ENCODE measurements at places on chromosomes 1 and 21. TPM values are rescaled to one million over a fixed set of nuclear protein-coding genes. Genes with fewer than 3 reads are reported as not detected.

- DNase-seq: no peak
These were observed 50.6 kb upstream of the MRPS6 start for GRCh38 chr21:34022627-34023335.

The RIPK4 gene
- polyA plus RNA-seq: 7.0 TPM

DNA sequence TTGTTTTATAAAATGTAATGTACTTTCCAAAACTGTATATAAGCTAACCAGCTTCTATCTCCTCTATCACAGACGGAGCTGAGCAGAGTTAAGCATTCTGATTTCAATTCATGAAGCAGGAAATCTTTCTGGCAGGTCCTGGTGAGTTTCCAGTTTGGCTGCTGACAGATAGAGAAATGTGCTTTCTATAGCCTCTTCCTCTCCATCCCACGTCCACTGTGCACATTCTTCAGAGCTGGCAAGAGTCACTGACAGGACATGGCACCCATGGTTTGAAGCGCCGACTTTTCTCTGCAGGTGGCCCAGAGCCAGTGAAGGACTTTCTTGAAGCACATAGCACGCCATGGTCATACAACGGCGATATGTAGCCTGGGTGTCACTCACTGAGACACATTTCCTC is 52.3 kb upstream of the POU2F1 start:
- no peak for DNase-seq

- no peak for DNase-seq
These were observed 55.6 kb downstream of the DDR2 start for GRCh38 chr1:162687870-162688269.

DNA sequence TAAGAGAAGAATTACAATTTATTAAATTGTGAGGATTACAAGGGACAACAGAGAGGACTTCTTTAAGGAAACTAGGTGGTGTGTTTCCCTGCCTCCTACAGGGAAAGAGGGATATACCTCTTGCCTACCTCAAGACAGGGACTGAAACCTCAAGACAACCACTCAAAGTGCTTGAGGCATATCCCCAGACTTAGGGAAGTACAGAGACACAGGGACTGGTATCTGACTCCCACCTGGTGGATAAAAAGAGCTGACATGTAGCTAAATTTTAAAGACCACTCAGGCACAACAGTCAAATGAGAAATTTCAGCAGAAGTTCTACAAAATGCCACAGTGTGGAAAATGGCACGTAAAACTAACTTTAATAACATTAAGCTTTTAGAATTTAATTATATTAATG is 21.3 kb downstream of the DENND2C start:
- no peak for DNase-seq

The C1orf141 gene
- not detected for polyA plus RNA-seq

- DNase-seq: peak; percentile 34
These were observed at the start of gene OLFML2B for GRCh38 chr1:162023547-162024501. Gene OLFML2B, minus strand, starts transcription at chr1:162023869. Its CDS starts 439 bp downstream, at chr1:162023430.

GRCh38 chr1:15525050-15526020 is 1.3 kb upstream of the DNAJC16 start:
- DNase-seq: peak; percentile 97

- no peak for DNase-seq
These were observed 105.5 kb downstream of the KIF26B start for GRCh38 chr1:245260110-245260882.

GRCh38 chr1:209057901-209058300 is 525.6 kb upstream of the CAMK1G start:
- DNase-seq: no peak

- no peak for DNase-seq
These were observed 4.4 kb downstream of the JAK1 start for GRCh38 chr1:64961923-64962322.

GRCh38 chr1:68600049-68600661 is 103.3 kb upstream of the DEPDC1 start:
- DNase-seq: no peak

The SLC45A3 gene
- polyA plus RNA-seq: 7.7 TPM

All from right lung (tissue), 10 donors.